Large intestine (tissue), 12 donors: ENCODE measurements at places on chromosomes 5 and 9. TPM values are rescaled to one million over a fixed set of nuclear protein-coding genes. Genes with fewer than 3 reads are reported as not detected.

The CFAP157 gene
- 0.84 TPM for polyA plus RNA-seq

The FOXD4 gene
- polyA plus RNA-seq: 0.42 TPM

The INSL6 gene
- 0.51 TPM for polyA plus RNA-seq

The ABL1 gene
- 50.9 TPM for polyA plus RNA-seq

The FOXI1 gene
- 0.03 TPM for polyA plus RNA-seq

The NCS1 gene
- 14.7 TPM for polyA plus RNA-seq

The SPINK7 gene
- 0.06 TPM for polyA plus RNA-seq

The LHFPL2 gene
- polyA plus RNA-seq: 40.7 TPM

The ADAMTS12 gene
- 4.2 TPM for polyA plus RNA-seq

The LURAP1L gene
- polyA plus RNA-seq: 14.3 TPM

The BSPRY gene
- polyA plus RNA-seq: 9.5 TPM

The PLPPR1 gene
- 0.87 TPM for polyA plus RNA-seq

The WDR38 gene
- not detected for polyA plus RNA-seq

The PCDHGA6 gene
- polyA plus RNA-seq: 1.9 TPM

The ERAP2 gene
- polyA plus RNA-seq: 7.7 TPM
